ENCODE measurements at places on chromosomes 13 and 19. TPM values are rescaled to one million over a fixed set of nuclear protein-coding genes. Genes with fewer than 3 reads are reported as not detected.

DNA sequence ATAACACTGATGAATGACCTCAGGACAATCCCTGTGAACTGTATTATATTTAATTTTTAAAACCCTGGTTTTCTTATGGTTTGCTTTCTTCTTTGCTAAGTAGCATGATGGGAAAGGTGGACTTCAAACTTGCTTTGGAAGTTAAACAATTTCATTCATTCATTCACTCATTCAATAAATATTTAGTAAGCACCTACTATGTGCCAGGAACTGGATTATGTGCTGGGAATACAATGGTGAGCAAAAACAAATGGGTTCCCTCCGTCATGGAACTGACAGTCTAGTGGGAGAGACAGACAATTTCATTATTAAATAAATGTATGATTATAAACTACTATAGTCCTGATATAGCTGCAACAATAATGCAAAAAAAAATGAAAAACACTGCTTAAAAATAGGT, 70.3 kb downstream of the USP12 start:
- no peak overlapping the region for H3K4me3 ChIP-seq
- peaks cover 25% of the 10 kb centered on the region for H3K36me3 ChIP-seq

- no peak overlapping the region for H3K4me3 ChIP-seq
- H3K27ac ChIP-seq: no peak overlapping the region
- no peaks in the 10 kb centered on the region for H3K36me3 ChIP-seq
Measured at GRCh38 chr19:1567848-1568227, 287 bp downstream of the MEX3D start.

The ZC3H13 gene
- 58.4 TPM for total RNA-seq

The EVI5L gene
- total RNA-seq: 10.2 TPM

The NLRP4 gene
- total RNA-seq: not detected

DNA sequence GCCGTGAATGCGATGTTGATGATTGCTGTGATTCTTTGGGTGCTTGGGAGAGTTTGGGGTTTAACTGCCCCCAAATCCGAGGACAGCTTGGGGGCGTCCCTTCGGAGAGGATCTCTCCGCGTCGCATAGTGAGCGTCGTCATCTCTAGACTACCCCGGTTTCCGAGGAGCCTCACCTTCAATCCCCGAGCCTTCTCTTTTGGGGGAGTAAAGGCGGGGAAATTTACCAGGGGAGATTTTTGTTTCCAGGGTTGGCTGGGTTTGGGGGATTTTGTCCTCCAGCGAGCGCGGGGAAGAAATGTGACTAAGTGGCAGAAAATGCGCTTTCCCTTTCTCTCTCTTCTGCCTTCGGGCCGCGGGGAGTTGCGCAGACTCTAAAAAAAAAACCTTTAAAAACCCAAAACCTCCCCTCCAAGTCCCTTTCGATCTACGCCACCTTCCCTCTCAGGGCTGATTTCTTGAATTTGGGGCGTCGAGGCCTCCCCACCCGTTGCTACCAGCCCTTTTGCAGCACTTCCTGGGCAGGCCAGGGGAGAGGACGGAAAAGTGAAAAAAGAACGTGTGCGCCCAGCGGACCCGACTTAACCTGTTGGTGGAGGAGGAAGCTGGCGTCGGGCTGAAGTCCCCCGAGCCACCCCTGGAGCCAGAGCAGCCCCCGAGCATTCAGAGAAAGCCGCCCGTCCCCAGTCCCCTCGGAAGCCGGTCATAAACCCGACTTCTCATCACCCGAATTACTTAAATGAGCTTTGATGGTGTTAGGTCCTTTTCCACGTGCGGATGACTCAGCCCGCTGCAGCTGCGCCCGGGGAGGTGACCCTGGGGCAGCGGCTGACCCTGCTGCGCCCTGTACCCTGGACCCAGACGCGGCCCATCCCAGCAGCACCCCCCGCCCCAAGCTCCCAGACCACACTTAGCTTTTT, 17.7 kb downstream of the NFIX start:
- peaks cover 6% of the 10 kb centered on the region for H3K27me3 ChIP-seq
- H3K27ac ChIP-seq: no peak overlapping the region
- peak; percentile 40 for DNase-seq
- H3K4me3 ChIP-seq: peak overlapping the region; percentile 32

- H3K36me3 ChIP-seq: peaks cover 55% of the 10 kb centered on the region
- DNase-seq: no peak
- no peaks in the 10 kb centered on the region for H3K27me3 ChIP-seq
- peaks cover 23% of the 10 kb centered on the region for H3K4me1 ChIP-seq
- H3K4me3 ChIP-seq: no peak overlapping the region
Measured at GRCh38 chr19:10670876-10671804, 17.0 kb downstream of the ILF3 start.

The CEACAM7 gene
- not detected for total RNA-seq

The CAMSAP3 gene
- total RNA-seq: not detected

The LPAR6 gene
- 85.4 TPM for total RNA-seq

DNA sequence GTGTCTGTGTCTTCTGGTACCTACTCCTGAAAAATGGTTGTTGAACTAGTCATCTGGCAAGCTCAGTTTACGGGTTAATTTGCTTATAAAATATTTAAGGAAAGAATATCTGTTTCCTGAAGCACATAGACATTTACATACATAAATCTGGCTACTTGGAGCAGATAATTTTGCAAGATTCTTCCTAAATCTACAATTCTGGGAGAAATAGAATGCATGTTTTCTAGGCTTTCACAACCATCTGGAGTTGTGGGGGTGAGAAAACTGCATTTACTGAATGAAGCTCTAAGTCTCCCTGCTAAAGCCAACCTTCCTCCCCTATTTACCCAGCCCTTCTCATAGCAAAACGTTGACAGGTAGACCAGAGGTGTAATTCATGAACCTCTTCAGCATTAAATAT, 393.7 kb upstream of the ARGLU1 start:
- H3K4me1 ChIP-seq: no peaks in the 10 kb centered on the region
- no peaks in the 10 kb centered on the region for H3K36me3 ChIP-seq
- no peak overlapping the region for H3K27ac ChIP-seq
- DNase-seq: no peak
- H3K4me3 ChIP-seq: no peak overlapping the region

- peaks cover 14% of the 10 kb centered on the region for H3K36me3 ChIP-seq
- H3K4me3 ChIP-seq: peak overlapping the region; percentile 89
- no peak for DNase-seq
Measured at GRCh38 chr13:27619728-27620376, 477 bp downstream of the LNX2 start.

- DNase-seq: no peak
- H3K36me3 ChIP-seq: peaks cover 67% of the 10 kb centered on the region
- no peak overlapping the region for H3K27ac ChIP-seq
- no peak overlapping the region for H3K4me3 ChIP-seq
Measured at GRCh38 chr19:21751384-21751783, 16.0 kb downstream of the ZNF100 start.

GRCh38 chr13:51614350-51614786, 30.1 kb downstream of the WDFY2 start:
- peak overlapping the region; percentile 69 for H3K27ac ChIP-seq
- peaks cover 9% of the 10 kb centered on the region for H3K4me1 ChIP-seq
- H3K36me3 ChIP-seq: no peaks in the 10 kb centered on the region
- DNase-seq: peak; percentile 54
- H3K27me3 ChIP-seq: no peaks in the 10 kb centered on the region

- H3K36me3 ChIP-seq: peaks cover 5% of the 10 kb centered on the region
- no peak for DNase-seq
- H3K4me3 ChIP-seq: peak overlapping the region; percentile 98
- peak overlapping the region; percentile 28 for H3K27ac ChIP-seq
Measured at GRCh38 chr13:41315443-41316047, 4.5 kb downstream of the NAA16 start.

- no peaks in the 10 kb centered on the region for H3K36me3 ChIP-seq
- H3K27ac ChIP-seq: no peak overlapping the region
- no peak for DNase-seq
- no peaks in the 10 kb centered on the region for H3K4me1 ChIP-seq
Measured at GRCh38 chr13:80265348-80265747, 75.6 kb downstream of the SPRY2 start.

DNA sequence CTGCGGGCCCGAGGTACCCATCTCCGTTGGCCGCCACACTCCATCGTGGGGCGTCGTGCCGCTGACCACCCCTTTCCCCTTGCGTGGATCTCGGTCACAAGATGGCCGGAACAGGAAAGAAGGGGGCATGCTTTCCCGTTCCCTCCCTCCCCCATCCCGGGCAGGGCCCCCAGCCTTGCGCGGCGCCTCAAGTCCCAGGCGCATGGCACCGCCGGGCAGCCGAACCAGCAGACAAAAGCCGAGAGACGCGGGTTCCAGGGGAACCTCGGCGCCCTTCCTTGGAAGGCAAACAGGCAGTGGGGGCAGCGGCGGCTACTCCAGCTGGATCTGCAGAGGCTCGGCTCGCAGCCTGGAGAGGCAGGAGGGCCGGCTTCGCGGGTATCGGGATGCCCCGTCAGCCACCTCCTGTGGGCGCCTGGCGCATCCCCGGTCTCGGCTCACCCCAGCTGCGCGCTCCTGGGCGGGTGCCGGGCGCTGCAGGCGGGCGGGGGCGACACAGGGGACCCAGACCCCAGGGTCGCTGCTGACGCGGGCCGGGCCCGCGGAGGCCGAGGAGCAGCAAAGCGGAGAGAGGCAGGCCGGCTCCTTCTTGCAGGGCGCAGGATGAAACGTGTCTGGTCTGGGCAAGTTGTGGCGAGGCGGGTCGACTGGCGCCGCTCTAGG, 439 bp downstream of the DZIP1 start:
- peaks cover 25% of the 10 kb centered on the region for H3K27me3 ChIP-seq
- DNase-seq: no peak
- H3K27ac ChIP-seq: no peak overlapping the region
- no peaks in the 10 kb centered on the region for H3K36me3 ChIP-seq
- H3K4me1 ChIP-seq: peaks cover 3% of the 10 kb centered on the region
- H3K4me3 ChIP-seq: no peak overlapping the region

The ADM5 gene
- total RNA-seq: 1.7 TPM

DNA sequence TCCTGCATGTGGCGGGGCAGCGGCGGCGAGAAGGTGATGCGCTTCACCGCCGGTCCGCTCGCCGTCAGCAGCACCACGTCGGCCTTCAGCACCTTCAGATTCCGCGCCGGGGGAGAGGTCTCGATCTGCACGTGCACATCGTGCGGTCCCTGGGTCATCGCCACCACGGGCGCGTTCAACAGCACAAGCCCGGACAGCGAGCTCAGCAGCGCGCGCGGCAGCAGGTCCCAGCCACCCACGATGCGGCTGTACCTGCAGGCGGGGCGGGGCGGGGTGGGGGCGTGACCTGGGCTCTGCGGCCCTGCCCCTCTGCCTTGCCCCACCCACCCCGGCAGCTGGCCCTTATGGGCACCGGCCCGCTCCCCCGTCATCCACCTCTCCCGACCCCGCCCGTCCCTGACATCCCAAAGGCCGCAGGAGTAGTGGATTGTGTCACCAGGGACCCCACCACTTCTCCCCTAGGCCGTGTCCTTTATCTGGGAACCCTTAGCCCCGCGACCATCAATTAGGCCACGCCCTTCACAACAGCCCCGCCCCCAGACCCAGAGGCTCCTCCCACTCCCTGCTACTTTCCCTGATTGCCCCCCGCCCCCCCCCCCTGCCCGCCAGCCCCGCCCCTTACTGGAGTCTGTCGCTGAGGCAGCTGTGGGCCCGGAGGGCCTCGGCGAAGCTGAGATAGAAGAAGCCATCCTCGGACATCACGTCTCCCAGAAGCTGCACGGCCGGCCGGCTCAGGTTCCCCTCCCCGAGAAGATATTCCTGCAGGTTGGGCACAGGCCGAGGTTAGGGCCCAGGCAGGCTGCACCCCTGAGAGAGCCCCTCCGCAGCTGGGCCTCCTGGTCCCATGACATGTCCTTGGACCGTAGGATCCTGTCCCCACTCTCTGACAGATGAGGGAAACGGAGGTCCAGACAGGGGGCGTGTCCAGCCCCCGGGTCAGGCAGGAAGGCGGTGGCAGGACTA, 6.1 kb downstream of the IL4I1 start:
- no peaks in the 10 kb centered on the region for H3K27me3 ChIP-seq
- no peak overlapping the region for H3K4me3 ChIP-seq
- no peaks in the 10 kb centered on the region for H3K36me3 ChIP-seq
- DNase-seq: no peak
- peaks cover 11% of the 10 kb centered on the region for H3K4me1 ChIP-seq

GRCh38 chr19:38385804-38386257, 2.0 kb downstream of the GGN start:
- H3K27ac ChIP-seq: no peak overlapping the region
- peaks cover 4% of the 10 kb centered on the region for H3K27me3 ChIP-seq
- DNase-seq: no peak
- peaks cover 35% of the 10 kb centered on the region for H3K36me3 ChIP-seq
- no peak overlapping the region for H3K4me3 ChIP-seq

GRCh38 chr13:21550918-21551317, 53.1 kb downstream of the MICU2 start:
- H3K4me1 ChIP-seq: no peaks in the 10 kb centered on the region
- no peak overlapping the region for H3K4me3 ChIP-seq
- H3K36me3 ChIP-seq: peaks cover 9% of the 10 kb centered on the region
- DNase-seq: no peak
- no peak overlapping the region for H3K27ac ChIP-seq

The PNKP gene
- total RNA-seq: 149 TPM

DNA sequence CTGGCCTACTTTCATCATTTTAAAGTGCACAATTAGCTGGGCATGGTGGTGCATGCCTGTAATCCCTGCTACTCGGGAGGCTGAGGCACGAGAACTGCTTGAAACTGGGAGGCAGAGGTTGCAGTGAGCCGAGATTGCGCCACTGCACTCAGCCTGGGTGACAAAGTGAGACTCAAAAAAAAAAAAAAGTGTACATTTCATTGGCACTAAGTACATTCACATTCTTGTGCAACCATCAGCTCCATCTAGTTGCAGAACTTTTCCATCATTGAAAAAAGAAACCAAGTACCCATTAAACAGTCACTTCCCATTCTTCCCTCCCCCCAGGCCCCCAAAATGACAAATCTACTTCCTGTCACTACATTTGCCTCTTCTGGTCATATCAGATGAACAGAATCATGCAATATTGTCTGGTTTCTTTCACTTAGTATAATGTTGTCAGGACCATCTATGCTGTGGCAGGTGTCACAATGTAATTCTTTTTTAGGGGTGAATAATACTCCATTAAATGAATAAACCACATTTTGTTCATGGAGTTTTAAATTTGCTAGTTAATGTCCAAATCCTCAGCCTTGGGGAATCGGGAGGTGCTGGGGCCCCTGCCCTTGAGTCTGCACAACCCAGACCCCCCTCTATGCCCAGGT, 7.4 kb upstream of the SIGLEC11 start:
- H3K27ac ChIP-seq: no peak overlapping the region
- no peaks in the 10 kb centered on the region for H3K4me1 ChIP-seq

The C19orf38 gene
- 0.49 TPM for total RNA-seq

GRCh38 chr19:33416307-33417215, 43.1 kb downstream of the CEBPG start:
- H3K27ac ChIP-seq: no peak overlapping the region
- no peaks in the 10 kb centered on the region for H3K36me3 ChIP-seq
- peaks cover 5% of the 10 kb centered on the region for H3K4me1 ChIP-seq
- H3K27me3 ChIP-seq: no peaks in the 10 kb centered on the region
- DNase-seq: peak; percentile 33

- no peaks in the 10 kb centered on the region for H3K36me3 ChIP-seq
- no peaks in the 10 kb centered on the region for H3K4me1 ChIP-seq
- DNase-seq: no peak
- no peaks in the 10 kb centered on the region for H3K27me3 ChIP-seq
- no peak overlapping the region for H3K27ac ChIP-seq
Measured at GRCh38 chr19:3420909-3421619, 54.7 kb downstream of the NFIC start.

GRCh38 chr19:53883231-53883661, 1.2 kb downstream of the PRKCG start:
- no peaks in the 10 kb centered on the region for H3K36me3 ChIP-seq
- H3K27me3 ChIP-seq: peaks cover 31% of the 10 kb centered on the region
- H3K27ac ChIP-seq: no peak overlapping the region
- H3K4me3 ChIP-seq: no peak overlapping the region
- DNase-seq: no peak
- H3K4me1 ChIP-seq: peaks cover 38% of the 10 kb centered on the region

GRCh38 chr19:39112338-39112890, 13.2 kb upstream of the PAK4 start:
- no peak overlapping the region for H3K4me3 ChIP-seq
- no peaks in the 10 kb centered on the region for H3K27me3 ChIP-seq
- DNase-seq: no peak
- H3K4me1 ChIP-seq: peaks cover 7% of the 10 kb centered on the region
- H3K27ac ChIP-seq: no peak overlapping the region
